ENCODE measurements at places on chromosomes 7 and 10.

GRCh38 chr7:151242159-151243044 is 6.1 kb downstream of the SMARCD3 start:
- DNase-seq, result no peak

- no peak for DNase-seq
Observed at GRCh38 chr10:122139627-122140170, 131.4 kb upstream of the BTBD16 start.

GRCh38 chr10:87092376-87092860 is 2.2 kb downstream of the GLUD1 start:
- no peak for DNase-seq

DNA sequence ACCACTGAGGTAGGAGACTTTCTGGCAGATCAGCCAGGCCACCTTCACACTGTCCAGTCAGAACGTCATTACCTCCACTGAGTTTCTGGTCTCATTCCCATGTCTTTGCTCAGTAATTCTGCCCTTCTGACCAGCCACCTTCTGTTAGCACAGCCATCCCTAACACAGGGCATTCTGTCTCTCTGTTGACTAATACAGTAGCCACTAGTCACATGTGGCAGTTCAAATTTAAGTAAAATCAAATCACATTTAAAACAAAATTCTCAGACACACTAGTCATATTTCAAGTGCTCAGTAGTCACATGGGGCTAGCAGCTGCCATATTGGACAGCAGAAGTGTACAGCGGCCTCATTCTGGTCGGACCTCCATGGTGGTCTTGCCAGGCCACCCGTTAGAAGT is 7.4 kb downstream of the CPSF4 start:
- no peak for DNase-seq

GRCh38 chr7:73366127-73366526 is 38.2 kb downstream of the FKBP6 start:
- no peak for DNase-seq

- DNase-seq, result no peak
Observed at GRCh38 chr7:37216923-37217322, 231.7 kb downstream of the ELMO1 start.

GRCh38 chr10:128843972-128844371 is 623.1 kb upstream of the MGMT start:
- DNase-seq, result no peak

GRCh38 chr7:69588773-69589172 is 9.5 kb upstream of the AUTS2 start:
- DNase-seq, result no peak

DNA sequence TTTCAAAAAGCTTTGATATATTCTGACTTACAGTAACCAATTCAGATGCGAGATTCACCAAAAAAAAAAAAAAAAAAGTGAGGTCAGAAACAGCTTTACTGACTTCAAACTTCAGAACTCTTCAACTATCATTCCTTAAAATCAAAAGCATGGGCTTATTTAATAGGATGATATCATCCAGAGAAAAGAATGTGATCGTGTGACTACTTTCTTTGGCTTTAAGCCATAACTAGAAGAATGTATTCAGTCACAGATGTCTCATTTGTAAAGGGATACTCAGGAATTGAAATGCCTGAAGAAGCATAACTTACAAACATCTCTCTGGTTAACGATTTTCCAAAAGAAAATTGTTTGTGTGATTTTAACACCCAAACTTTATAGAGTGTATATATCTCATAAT is 11.5 kb downstream of the TPK1 start:
- peak; percentile 59 for DNase-seq

- DNase-seq, result no peak
Observed at GRCh38 chr7:82985144-82985802, 177.4 kb downstream of the PCLO start.

- DNase-seq, result no peak
Observed at GRCh38 chr7:94492601-94493000, 17.0 kb upstream of the CASD1 start.

- DNase-seq, result peak; percentile 26
Observed at GRCh38 chr10:132360766-132361447, 28.9 kb downstream of the LRRC27 start.

- DNase-seq, result no peak
Observed at GRCh38 chr10:112229901-112230300, 46.3 kb upstream of the GPAM start.

DNA sequence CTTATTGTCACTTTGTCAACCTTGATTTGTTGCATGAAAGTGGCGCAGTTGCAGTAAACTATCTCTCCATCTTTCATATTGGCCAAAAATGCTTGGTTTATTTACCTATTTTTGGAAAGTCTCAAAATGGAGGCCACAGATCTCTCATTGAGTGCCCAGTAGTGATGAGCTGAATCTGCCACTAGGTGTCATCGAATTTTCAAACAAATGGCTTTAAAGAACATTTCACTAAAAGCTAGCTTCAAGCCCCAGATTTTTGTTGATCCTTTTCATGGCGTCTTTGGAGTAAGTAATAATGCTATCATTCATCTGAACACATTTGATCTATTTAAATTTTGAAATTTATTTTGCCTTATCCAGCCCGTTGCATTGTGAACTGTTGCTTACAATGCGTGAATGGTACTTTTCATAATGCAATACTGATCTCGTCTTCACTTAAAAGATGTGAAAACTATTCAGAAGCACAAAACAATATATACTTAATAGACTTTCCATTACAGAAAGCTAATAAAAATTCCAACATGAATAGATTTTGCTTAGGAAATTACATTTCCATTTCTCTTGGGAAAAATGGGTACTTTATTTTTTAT is 236.2 kb downstream of the DNAJB9 start:
- peak; percentile 11 for DNase-seq

DNA sequence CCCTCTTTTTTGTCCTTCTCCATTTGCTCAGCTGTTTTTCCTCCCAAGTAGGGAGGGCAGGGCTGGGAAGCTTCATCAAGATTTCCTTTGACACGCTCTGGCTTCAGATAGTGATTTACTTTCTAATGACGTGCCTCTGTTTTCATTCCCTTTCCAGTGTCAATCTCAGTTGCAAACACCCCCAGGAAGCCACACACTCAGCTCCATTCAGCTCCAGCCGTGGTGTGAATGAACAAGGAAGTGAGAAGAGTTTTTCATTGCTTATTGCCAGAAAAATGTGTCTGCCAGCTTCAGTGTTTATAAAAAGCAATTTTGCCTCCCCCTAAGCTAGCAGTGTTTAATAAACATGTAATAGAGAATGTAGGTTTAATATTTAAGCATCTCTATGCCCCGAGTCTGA is 108.7 kb upstream of the DPP6 start:
- DNase-seq, result no peak

GRCh38 chr10:86392723-86393094 is 26.1 kb upstream of the GRID1 start:
- DNase-seq, result no peak

GRCh38 chr7:144730224-144730623 is 105.6 kb downstream of the TPK1 start:
- no peak for DNase-seq

DNA sequence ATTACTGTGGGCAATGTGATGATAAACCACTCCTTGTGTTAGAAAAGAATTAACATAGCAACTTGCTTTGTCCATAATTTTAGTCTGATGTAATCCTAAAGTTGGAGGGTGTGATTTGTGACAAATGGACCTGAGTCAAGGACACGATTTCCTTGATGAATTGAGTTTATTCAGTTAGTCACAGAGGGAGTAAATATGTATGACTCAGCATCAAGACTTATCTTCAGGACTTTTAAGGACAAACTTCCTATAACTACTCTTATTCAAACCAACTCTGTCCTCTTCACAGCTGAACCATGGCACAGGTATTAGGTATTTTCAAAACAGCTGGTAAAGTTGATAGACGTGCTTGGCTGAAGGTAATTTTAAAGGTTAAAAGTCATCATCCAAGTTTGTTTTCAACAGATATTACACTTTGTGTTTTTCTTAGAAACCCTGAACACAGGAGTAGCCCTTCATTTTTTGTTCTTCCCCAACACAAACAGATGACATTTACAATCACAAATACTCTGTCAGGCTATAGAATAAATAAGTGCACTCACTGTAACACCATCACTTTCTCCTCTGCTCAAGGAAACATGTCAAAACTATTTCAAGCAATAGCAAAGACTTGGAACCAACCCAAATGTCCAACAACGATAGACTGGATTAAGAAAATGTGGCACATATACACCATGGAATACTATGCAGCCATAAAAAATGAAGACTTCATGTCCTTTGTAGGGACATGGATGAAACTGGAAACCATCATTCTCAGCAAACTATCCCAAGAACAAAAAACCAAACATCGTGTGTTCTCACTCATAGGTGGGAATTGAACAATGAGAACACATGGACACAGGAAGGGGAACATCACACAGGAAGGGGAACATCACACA is 54.5 kb downstream of the COA1 start:
- peak; percentile 88 for DNase-seq

GRCh38 chr7:123846217-123846891 is 1.4 kb downstream of the HYAL4 start:
- no peak for DNase-seq
